ENCODE measurements at places on chromosomes 3 and 15.

DNA sequence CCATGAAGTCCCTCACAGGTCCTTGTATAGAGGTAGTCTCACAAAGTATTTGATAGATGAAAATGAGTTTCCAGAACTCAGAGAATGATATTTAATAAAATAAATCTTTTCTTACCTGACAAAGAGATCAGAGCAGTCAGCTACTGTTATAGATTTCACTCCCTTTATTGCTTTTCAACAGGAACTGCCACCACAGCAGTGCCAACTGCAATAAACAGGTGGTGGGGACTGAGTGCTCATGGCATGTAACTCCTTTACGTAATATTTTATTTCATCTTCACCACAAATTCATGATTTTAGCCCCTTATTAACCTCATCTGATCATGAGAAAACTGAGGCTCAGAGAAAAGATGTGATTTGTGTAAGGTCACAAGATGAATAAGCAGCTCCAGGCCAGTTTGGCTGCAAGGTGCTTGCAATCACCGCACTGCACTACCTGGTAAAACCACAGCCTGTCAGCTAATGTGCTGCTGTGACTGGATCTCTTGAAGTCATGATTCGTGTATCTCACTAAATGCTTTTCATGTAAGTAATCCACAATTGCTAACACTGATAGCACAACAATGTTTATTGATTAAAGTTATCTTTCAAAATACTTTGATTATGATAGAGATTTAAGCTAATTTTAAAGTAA lies 78.8 kb downstream of the WNT5A start:
- DNase-seq = peak; percentile 25

- DNase-seq = no peak
Measured at GRCh38 chr3:138919325-138919724, 27.6 kb downstream of the FOXL2 start.

- DNase-seq = peak; percentile 67
Measured at GRCh38 chr15:58771621-58772250, 634 bp downstream of the MINDY2 start.

DNA sequence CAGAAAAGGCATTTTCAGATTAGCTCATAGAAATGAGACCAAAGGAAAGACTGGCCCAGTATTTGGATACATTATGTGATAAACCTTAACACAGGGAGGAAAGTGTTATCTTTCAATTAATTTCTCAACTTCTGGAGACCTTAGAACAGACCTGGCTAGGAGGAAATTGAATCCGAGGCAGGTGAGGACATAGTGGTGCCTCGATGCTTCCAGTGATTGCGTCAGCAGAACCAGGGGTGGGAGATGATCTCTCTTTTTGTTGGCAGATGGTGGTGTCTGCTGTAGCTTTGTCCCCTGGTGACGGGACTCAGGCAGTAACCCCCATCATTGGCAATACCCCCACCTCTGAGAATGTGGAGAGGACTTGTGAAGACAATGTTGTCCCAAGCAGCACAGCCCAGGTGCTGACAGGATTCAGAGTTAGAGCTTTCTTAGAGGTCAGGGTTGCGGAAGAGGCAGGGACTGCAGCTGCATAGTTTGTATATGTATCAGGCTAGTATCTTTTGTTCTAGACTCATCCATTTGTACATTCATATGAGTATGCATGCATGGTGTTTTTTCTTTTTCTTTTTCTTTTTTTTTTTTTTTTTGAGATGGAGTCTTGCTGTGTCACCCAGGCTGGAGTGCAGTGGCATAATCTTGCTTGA lies 27.9 kb upstream of the MUC20 start:
- peak; percentile 22 for DNase-seq

DNA sequence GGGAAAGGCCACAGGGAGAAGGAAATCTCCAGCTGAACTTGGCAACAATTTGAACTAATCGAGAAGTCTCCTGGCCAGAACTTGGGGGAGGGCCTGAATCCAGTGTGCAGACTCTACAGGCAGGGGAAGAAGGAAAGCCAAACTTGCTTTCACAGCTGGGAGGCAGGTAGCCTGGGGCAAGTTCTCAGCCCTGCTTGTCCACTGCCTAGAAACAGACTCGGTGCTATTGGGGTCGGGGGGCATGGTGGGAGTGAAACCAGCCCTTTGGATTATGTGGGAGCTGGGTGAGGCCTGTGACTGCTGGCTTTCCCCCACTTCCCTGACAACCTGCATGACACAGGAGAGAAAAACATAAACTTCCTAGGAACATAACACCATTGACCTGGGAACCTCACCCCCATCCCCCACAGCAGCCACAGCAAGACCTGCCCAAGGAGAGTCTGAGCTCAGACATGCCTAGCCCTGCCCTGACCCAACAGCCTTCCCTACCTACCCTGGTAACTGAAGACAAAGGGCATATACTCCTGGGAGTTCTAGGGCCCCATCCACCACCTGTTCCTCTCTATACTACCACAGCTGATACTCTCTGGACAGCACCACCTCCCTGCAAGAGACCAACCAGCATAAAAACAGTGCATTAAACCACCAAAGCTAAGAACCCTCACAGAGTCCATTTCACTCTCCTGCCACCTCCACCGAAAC lies 103.7 kb upstream of the MNS1 start:
- no peak for DNase-seq
